Activated T-helper 1 cell treated with anti-CD3 and anti-CD28 coated beads, Interleukin-2, amount 50 U/mL, for 16 hours (primary cell): ENCODE measurements at places on chromosomes 7 and 10.

DNA sequence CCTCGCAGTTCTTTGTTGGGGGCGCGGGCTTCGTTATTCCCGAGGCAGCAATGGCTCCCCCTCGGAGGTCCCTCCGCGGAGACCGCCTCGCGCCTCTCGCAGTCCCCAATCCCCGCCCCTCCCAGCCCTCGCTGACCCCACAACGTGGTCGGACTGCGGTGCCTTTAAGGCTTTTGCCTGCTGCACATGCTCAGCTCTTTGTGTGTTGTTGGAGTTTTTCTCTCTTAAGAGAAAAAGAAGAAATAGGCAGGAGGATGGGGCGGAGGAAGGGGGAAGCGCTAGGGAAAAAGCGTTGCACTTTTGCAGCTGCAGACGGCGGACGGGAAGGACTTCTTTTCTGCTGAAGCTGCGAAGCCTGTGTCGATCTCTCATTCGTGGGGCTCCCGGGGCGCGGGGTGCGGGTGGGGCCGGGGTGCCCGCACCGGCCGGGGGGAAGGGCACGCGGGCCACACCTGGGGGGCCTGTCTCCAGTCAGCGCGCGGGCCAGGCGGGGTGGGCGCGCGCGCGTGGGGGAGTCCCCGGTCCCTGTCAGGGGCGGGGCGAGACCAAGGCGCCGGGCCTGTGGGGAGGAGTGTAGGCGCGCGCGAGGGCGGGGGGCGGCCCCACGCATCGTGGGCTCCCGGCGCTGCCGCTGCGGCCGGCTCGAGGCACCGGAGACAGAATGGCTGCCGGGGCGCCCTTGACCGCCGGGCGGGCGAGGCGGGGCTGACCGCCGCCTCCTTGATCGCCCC is 445 bp upstream of the ATRNL1 start:
- no peak for DNase-seq

- DNase-seq: no peak
These were observed 98.3 kb upstream of the AGK start for GRCh38 chr7:141452911-141453310.

- DNase-seq: no peak
These were observed 4.7 kb downstream of the ZNF503 start for GRCh38 chr10:75396631-75397495.

DNA sequence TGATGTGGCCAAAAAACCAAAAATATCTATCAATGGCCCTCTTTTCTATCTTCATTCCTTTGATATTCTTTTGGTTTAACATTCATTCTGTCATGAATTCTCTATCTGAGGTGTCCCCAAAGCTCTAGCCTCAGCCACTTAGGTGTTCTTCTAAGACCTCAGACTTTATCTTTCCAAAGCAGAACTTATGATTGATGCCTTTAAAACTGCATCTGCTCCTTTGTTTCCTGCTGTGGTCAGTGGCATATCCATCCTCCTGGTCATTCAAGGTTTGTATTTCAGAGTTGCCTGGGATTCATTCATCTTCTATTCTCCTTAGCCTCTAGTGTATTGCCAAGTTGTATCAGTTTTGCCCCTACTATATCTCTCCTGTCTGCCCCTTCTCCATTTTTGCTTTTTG is 30.6 kb downstream of the FHIP2A start:
- no peak for DNase-seq

DNA sequence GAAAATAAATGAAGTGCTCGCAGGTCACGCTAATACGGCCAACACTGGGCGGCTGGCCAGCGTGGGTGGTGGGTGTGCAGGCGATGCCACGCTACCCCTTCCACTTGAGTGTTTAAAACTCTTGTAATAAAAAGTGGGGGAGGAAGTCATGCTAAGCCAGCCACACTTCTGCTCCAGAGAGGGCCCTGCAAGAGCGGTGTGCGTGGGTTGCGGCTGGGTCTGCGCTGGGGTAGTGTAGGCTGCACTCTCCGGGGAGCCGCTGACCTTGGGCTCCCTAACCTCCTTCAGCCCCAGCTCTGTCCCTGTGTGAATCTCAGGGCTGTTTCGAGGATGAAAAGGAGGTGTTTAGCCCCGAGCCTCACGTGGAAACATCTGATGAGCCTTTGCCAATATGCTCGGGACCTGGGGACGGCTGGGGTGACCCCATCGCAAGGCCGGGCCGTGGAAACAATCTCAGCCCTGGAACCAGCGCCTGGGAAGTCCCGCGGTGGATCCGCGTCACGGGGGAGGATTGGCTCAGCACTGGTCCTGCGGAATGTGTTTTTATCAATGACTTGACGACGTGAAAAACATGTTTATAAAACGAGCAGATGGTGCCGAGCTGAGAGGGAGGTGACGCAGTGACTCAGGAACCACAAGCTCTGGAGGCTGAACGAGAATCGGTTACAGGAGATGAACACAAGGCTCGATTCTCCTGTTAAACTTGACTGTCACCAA is 278.5 kb downstream of the DNAJB6 start:
- DNase-seq: no peak

- no peak for DNase-seq
These were observed 81.0 kb downstream of the RNF216 start for GRCh38 chr7:5700391-5700985.

- no peak for DNase-seq
These were observed 958.8 kb upstream of the ZNF722 start for GRCh38 chr7:63039882-63040281.

DNA sequence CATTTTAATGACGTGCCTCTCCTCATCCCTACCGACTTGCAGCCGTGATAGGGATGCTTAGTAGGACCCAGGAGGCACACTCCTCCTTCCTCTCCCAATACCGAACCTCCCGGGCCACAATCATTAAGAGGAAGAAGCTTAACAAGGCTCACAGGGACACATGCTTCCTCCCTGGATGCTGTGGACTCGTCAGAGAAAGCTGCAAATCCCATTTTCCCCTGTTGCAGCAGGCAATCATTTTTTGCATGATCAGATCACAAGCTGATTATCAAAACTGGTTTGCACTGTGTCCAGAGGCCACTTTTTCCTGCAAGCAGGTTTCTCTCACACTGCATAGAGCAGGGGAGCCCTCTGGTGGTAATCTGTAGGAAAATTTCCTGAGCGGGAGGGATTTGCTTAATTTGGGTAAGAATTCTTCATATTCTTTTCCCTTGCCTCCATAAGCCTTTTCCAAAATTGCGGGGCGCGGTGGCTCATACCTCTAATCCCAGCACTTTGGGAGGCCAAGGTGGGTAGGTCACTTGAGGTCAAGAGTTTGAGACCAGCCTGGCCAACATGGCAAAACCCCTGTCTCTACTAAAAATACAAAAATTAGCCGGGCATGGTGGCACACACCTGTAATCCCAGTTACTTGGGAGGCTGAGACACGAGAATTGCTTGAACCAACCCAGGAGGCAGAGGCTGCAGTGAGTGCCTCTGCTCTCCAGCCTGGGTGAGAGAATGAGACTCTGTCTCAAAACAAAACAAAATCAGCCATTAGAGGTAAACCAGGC is 16.1 kb upstream of the LAMB4 start:
- DNase-seq: no peak

DNA sequence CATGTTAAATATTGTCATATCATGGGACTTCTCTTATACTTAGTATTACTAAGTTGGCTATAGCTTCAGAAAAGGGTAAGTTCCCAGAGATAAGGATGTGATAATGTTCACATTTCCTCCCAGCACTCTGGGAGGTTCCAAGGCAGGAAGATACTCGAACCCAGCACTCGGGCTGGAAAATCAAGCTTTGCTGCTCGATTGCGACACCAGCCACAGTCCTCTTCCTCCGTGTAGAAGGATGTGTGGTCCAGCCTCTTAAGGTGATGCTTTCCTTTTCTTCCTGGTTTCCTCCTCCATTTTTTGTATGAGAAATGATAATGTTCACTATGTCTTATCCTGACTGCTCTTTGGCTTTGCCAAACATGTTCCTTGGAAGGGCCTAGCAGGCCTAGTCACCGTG is 3.2 kb downstream of the BMS1 start:
- DNase-seq: no peak

DNA sequence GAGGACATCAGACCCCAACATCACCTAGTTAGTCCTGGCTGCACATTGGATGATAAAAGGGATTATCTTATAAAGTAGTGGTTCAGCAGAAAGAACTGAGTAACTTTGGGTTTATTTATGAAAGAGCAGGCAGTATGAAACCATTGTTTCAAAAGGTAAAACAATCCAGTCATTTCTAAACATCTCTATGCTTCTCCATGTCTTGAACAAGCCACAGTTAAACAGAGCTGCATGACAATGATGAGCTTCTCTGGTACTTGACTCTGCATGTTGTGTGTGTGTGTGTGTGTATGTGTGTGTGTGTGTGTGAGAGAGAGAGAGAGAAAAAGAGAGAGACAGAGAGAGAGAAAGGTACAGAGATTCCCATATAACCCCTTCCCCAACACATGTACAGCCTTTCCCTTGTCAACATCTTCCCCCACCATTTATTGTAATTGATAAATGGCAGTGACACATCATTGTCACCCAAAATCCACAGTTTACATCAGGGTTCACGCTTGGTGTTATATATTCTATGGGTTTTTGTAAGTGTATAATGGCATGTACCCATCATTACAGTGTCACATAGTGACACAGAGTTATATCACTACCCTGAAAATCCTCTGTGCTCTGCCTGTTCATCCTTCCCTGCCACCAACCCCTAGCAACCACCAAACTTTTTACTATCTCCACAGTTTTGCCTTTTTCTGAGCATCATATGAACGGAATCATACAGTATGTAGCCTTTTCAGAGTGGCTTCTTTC is 32.8 kb upstream of the SLC18A3 start:
- DNase-seq: no peak

DNA sequence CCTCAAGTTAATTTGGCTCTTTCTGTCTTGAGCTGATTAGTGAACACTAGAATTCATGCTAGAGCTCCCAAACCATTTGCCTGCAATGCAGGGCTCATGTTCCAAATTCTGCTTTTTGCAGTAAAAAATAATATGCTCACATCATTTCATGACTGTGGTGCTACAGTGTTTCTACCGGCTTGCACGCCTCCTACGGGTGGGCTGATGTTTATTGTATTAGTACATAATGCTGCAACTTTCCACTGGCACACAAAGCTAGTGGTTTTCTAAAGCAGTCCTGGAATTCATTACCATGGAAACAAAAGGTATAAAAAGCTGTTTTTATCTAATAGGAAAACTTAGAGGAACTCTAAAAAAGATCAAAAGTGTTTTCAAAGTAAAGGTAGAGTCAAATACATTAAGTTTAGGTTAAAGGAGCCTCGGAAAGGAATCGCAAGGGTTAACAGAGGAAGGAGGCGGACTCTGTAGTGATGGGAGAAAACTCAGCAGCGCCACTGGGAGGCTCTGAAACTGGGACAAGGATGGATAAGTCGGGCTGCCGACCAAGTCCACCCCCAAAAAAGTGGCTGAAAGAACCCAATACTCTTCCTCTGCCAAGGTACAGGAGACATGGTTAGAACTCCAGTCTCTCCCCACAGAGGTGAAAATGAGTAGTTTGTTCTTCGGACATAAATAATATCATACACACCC is 25.9 kb downstream of the GRM8 start:
- DNase-seq: no peak

GRCh38 chr7:33815336-33815735 is 90.0 kb upstream of the BMPER start:
- DNase-seq: no peak

DNA sequence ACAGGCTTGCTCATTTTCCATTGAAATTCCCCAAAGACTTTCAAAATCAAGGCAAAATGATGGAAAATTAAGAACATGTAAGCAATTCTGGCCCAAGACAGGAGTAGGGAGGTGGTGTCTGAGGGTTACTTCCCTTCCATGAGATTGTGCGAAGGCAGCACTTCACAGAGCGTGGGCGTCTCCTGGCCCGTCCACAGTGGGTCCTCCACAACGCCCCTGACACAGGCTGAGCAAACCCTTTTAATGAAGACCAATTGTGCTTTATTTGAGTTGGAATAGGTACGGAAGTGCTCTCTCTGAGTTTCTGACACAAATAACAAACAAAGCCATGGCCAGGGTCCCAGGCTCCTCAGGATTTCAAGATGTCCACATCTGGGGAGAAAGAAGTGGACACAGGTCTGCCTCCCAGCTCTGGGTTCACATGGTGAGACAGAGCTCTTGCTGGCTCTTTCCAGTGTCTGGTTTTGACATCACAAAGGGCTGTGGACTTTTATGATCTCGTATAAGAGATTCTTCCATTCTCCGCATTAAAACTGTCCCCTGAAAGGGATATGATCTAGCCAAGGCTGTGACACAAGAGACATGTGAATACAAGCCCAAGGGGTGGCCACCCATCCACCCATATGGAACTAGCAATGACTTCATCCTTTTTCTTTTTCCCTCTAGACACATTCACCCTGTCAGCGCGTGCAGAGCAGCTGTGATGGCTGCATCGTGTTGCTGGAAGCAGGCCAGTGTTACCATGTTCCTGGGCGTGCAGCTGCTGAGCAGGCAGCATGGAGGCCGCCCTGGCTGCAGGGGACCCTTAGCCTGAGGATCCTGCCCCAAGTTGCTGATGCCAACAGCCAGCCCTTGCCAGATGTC is 145.6 kb downstream of the ADAM12 start:
- no peak for DNase-seq

DNA sequence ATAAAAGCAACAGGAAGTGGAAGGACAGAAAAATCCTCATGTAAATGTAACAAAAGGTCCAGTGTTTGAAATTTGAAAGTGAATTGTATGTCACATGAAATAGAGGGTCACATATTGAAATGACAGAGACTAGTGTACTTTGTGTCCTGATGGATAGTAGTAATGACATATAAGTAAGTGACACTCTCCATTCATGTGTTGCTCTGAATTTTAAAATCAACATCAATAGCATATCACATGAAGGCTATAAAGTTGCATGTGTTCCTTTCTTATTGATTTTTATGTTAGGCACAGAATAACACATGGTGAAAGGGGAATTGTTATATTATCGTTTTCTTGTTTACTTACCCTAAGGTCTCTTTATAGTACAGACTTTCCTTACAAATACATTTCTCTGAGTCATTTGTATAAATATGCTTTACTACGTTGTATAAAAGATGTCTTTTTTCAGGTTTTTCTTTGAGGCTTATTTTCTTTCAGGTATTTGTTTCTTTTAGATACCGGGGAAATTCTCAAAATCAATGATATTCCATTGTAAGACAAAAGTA is 104.6 kb upstream of the CACNA2D1 start:
- DNase-seq: no peak

DNA sequence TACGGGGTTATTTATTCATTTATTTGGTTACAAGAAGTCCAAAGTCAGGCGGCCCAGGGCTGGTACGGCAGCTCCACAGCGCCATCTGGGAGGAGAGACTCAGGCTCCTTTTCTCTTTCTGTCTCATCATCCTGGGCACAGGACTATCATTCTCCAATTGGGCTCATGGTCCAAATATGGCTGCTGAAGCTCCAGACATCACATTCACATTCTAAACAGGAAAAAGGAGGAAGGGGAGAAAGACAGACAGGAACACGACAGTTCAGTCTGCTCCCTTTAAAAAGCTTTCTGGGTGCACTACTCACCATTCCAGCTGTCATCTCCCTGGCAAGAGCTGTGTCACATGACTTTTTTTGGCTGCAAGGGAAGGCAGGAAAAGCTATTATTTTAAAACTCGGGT is 74.4 kb upstream of the PDZD8 start:
- no peak for DNase-seq

DNA sequence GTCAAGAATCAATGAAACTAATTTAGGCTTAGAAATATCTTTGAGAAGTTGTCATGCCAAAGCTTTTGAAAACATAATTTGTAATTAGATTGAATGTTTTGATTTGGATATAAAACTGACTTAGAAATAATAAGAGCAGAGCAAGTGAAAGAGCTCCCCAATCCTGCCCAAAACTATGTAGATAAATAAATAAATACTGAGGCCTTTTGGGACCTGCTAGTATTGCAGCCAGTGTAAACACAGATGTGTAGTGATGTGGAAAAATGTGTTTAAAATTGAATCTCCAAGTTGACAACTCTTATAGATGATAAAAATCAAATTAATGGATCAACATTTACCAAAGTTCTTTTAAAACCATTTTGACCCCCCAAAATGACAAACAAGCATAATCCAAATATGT is 896.1 kb downstream of the CNTNAP2 start:
- DNase-seq: no peak
